Activated CD4-positive, alpha-beta T cell treated with anti-CD3 and anti-CD28 coated beads, Interleukin-2, amount 50 U/mL, for 16 hours (primary cell): ENCODE measurements at places on chromosomes 6 and 20.
A peak's percentile ranks its signal among the peaks of the same experiment; 100 is the strongest.

- DNase-seq, result no peak
Observed at GRCh38 chr20:2430538-2430937, 40.1 kb downstream of the SNRPB start.

GRCh38 chr20:39268981-39269461 lies 306.9 kb downstream of the DHX35 start:
- peak; percentile 46 for DNase-seq

DNA sequence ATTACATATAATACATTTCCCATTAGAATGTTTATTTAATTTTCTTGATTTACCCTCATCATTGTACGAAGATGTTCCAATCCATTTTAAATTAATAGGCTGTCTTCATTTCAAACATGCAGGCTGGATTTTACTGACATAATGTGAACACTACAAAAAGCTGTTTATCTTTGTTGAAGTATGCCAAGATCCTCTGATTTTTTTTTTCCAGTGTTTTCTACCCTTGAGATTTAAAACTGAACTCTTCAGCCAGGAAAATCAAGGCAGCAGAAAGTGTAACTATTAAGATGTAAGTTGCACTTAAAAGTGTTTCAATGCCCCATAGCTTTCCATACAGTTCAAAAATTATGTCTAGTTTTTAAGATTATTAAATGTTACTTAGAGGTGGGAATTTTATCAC lies 43.5 kb downstream of the PRKN start:
- no peak for DNase-seq

DNA sequence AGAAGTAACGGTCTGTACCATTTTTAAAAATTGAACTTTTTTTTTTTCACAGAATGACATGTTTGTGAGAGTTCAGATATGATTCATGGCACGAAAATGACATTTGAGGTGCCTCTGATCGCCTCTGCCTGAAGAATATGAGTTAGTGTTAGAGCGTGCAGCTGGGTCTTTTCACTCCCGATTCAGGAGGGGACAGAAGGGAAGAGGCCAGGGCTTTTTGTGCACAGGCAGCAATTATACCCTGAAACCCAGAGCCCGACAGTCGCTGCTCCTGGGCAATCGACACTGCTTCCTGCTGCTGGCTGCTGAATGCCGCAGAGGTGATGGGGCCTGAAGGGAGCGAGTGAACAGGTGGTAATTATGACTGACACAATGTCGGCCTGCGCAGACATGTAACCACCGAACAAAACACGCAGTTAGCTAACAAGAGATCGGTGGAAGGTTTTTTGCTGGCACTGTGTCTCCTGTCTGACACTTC lies 652.0 kb upstream of the NOX3 start:
- peak; percentile 3 for DNase-seq

- no peak for DNase-seq
Observed at GRCh38 chr6:90231308-90231707, 65.3 kb downstream of the BACH2 start.

GRCh38 chr6:103140308-103141027 lies 1719.3 kb downstream of the HACE1 start:
- no peak for DNase-seq

DNA sequence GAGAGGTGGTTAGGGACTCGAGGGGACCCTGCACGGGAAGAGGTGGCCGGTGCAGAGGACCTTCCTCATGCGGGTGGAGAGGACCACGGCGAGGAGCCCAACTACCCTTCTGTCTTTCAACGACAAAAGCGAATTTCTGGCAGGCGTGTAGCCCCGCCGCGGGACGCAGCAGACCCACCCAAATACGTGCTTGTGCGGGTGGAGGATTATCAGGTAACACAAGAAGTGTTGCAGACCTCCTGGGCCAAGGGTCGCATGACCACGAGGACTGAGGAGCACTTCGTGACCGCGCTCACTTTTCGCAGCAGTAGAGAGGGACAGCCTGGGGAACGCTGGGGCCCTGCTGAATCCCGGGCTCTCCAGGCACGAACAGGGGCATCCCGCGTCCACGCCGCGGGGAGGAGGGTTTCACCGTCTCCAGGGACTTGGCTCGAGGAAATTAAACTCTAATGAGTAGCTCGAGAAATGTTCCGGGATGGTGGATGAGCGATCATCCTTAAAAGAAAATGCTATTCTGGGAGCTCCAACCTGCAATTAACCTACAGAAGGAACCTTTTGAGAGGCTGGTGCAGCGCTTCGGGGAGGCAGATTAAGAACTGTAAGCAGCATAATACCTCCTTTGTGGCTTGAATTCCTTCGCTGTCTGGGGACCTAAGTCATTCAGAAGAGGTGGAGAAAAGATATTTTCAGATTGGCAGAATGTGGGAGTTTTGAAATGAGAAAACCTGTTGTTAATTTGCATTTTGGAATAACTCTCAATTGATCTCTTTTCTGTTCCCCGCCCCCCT lies 804 bp downstream of the C6orf141 start:
- DNase-seq, result peak; percentile 3

DNA sequence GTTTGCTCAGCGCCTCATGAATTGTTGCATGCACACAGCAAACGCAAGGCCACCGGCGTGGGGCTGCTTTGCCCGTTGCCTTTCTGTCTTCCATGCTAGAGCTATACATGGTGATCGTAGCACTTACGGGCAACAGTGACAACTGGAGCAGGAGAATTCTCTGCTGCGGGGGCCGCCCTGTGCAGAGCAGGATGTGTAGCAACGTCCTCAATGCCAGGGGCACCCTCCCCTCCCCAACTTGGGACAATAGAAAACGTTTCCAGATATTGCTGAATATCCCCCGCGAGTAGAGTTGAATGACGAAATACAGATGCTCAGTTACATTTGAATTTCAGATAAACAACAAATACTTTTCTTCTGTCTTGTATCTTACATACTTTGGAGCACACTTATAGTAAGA lies 198.7 kb downstream of the TFAP2C start:
- DNase-seq, result no peak

DNA sequence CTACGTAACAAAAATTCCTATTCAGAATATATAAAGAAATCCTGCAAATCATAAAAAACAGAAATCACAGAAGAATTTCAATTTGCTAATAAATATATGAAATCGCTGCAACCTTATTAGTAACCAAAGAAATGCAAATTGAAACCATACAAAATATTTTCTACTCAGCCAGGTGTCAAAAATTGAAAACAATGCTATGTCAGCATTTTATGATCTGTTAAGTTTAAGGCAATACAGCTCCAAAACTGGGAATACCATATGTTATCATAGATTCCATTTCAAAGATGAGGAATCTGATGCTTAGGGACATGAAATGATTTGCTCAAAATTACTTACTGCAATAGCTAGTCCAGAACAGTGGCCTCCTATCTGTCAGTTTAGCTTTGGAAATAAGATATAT lies 168.9 kb downstream of the ID4 start:
- DNase-seq, result no peak

DNA sequence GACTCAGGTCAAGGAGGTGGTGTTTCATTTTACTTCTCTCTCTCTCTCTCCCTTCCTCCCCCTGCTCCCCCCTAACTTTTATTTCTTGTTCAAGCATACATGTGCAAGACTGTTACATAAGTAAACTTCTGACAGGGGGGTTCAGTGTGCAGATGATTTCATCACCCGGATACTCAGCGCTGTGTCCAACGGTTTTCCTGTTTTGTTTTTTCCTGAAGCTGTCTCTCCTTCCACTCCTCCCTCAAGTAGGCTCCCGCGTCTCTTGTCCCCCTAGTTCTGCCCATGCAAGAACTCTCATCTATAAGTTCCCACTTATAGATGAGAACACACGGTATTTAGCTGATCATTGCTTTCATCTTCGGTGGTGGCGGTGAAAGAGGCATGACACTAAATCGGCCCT lies 751.9 kb upstream of the DEFB115 start:
- DNase-seq, result no peak

DNA sequence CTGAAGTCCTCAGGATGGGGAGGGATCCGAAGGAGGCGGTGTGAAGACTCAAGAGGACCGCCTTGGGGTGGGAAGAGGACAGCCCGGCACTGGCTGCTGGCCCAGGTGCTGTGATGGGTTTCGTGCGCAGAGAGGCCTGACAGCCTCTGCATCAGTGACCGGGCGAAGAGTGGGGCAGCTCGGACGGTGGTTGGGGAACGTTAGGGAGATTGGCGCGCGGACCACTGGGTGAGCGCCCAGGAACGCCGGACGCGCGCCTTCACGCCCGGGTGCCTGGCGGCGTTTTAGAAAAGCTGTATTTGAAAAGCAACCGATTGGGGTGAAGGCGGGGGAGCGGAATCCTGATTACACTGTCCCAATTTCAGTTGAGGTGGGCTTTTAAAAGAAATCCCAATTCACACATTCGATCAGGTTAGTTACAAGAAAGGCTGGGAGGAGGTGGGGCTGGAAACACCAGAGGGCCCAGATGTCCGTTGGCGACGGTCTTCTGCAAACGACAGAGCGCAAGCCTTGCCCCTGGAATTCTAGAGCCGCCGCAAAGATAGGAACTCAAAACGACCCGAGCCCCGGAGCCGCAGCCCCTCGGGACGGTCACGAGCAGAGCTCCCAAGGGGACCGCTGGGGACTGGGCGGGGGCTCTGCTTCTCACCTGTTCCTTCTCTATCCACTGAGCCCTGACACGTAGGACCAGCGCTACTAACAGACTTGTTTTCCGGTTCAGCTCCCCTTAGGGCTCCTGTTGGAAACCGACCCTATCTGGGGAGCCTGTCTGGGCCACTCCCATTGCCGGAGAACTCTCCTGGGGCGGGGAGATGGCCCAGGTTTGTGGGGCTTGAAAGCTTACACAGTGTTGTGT lies 8.5 kb upstream of the TRIM40 start:
- DNase-seq, result no peak

DNA sequence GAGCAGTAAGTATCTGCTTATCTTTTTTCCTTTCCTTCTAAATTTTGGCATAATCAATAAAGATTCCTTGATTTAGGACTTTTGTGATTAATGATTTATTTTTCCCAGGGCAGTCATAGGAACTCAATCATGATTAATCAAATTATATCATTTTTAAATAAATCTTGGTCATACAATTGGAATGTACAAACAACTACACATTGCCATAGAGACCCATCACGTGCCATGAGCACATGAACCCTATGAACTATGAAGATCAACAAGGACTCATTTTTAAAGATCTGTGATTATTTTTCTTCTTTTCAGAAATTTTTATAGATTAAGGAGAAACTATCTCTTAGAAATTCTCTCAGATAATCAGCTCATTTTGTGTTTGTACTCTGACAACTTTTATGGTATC lies 622.4 kb downstream of the BCKDHB start:
- DNase-seq, result no peak

DNA sequence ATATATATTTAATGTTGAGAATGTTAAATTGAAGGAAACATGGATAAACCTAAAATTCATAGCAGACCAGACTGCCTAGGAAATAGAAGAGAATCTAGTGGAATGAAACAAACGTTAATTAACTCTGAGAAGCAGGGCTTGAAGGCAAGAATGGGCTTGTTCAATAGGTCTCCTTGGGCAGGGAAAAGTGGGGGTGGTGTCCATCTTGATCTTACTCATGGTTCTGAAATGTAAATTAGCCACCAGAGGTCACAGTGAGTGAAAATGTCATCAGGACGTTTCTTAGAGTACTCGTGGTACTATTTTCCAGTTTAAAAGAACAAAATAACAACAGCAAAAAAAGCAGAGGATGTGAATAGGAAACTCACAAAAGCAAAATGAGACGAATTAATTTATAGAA lies 66.8 kb upstream of the BTBD3 start:
- no peak for DNase-seq

DNA sequence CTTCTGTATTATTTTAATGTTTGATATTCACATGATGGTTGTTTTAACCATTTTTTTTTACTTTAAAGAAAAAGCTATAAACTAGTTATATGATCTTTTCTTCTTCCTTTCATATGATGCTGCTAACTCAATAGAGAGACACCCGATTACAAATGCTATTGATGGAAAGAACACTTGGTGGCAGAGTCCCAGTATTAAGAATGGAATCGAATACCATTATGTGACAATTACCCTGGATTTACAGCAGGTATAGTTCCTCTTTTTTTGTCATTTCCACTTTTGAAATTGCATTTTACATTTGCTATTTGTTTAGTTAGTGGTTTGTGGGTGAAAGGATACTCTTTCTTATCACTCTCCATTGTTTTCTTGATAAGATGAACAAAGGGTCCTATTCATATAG lies 176.7 kb downstream of the LAMA2 start:
- DNase-seq, result no peak

GRCh38 chr6:55773620-55774216 lies 101.7 kb downstream of the BMP5 start:
- no peak for DNase-seq

DNA sequence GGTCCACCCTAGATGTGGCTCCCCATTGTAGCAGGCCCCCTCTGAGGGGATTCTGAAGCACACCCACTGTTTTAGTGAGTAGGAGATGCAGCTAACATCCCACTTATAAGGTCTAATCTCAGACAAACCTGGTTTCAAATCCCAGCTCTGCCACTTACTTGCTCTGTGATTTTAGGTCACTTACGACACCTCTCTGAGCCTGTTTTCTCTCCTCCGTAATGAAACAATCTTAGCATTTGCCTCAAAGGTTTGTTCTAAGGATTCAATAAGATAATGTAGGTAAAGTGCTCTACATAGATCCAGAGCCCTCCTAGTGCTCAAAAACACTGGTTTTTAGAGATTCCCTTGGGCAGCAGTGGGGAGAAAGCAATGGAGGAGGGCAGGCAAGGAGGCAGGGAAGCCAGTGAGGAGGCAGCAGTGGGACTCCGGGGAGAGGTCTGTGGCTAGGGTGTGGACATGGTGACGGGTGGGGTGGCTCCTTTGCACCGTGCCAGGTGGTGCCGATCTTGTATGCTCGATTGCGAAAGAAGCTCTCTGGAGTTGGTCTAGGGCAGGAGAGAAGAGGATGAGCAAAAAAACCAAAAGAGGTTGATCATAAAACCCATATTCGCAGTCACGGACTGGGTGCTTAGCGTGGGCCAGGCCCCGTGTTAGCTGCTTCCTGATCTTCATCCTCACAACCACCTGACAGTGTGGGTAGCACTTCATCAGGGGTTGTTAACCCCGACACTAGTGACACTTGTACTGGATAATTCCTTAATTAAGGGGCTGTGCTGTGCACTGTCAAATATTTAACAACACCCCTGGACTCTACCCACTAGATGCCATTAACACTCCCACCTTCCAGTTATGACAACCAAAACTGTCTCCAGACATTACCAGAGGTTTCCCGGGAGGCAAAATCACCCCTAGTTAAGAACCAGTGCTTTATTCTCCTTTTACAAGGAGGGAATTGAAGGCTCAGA lies 16.8 kb upstream of the PTGIS start:
- DNase-seq, result no peak
